ENCODE measurements at places on chromosomes 5 and 9.

DNA sequence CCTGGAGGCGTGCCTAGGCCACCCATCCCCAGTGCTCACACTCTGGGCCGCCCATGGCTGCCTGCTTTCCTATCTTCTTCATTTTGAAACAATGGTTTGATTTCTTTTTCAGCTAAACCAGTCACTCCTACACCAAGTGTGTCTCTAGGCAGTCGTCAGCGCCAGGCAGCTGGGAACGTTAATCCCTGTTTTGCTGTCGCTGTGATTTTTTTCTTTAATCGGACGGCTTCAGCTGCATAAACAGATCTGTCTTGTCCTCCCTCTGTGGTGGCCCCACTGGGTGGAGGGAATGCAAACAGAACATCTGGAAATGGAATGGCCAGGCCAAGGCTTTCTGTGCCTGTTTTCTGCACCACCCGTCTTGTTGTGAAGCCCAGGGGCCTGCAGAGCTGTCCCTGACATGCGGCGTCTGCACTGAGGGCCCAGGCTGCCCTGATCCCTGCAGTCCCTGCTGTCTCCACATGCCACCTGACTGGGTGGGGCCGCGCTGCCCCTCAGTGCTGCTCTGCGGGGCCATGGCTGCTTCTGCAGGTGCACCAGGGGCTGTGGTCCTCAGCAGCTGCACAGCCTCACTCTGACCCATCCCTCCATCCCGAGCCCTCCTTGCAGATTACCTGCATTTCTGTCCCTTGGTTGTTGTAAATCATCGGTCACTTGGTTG, 51.5 kb downstream of the WNK2 start:
- DNase-seq = no peak

DNA sequence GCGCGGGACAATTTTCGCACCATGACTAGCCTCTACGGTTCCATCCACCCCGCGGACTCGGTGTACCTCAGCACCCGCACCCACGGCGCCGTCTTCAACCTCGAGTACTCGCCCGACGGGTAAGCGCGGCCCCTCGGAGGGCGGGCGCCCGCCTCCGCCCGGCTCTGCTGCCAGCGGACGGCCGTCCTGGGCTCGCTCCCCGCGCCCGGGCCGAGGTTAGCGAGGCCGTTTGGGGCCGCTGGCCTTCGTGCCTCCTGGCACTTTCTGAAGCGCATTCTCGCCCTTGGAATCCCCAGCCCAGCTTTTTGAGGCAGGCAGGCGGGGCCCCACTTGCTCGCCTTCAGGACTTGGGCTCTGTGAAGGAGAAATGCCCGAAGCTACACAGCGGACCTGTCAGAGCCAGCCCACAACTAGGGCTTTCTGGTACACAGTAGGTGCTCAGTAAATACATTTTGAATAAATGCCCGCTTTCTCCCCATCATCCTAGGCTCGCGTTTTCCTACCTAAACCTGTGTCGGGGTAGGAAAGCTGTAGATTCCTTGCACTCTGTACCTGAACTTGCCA, 772 bp downstream of the DCAF10 start:
- DNase-seq = no peak

DNA sequence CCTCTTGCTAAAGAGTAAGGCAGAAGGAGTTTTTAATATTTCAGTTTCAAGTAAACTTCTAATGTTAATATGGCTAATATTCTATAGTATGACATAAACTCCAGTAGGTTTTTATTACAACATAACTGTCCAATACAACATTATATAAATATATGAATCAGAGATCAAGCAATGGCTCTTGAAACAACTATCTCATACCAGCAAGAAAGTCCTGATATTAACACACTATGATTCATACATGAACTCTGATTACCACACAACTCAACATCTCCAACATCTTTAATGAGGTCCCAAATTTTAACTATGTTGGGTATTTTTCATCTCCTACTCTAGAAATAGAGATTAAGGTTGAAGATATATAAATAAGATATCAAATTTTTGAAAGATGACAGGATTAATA, 878.3 kb downstream of the TLE1 start:
- no peak for DNase-seq

GRCh38 chr5:540071-540905, 16.0 kb upstream of the SLC9A3 start:
- no peak for DNase-seq

- DNase-seq = no peak
Observed at GRCh38 chr5:8865686-8866374, 680.0 kb downstream of the SEMA5A start.

DNA sequence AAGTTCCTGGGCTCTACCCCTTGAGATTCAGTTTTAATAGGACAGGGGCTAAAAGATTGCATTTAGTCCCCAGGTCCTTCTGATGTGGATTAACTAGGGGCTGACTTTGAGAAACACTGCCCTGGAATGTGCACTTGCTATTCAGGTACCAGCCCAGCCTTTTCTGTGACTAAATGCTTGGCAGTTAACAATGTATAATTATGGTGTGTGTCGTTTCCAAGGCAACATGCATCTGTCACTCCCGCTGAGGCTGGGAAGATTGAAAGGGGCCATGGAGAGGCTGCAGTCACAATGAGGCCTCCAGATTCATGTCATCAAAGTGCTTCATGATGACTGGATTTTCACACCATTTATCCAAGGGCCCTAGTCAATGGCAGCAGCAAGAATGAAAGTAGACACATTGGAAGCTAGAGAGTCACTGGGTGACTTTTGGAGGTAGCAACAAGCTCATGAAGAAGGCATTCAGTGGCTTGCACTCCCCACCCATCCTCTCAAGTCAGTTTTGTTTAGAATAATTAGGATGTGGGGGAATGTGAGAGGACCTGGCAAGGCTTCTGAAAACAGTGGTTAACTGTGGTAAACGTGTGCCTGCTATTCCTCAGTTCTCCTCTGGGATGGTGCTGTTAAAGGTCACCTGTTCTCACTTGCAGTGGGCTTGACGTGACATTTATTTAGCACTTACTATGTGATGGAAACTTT, 28.3 kb downstream of the RAI14 start:
- no peak for DNase-seq

DNA sequence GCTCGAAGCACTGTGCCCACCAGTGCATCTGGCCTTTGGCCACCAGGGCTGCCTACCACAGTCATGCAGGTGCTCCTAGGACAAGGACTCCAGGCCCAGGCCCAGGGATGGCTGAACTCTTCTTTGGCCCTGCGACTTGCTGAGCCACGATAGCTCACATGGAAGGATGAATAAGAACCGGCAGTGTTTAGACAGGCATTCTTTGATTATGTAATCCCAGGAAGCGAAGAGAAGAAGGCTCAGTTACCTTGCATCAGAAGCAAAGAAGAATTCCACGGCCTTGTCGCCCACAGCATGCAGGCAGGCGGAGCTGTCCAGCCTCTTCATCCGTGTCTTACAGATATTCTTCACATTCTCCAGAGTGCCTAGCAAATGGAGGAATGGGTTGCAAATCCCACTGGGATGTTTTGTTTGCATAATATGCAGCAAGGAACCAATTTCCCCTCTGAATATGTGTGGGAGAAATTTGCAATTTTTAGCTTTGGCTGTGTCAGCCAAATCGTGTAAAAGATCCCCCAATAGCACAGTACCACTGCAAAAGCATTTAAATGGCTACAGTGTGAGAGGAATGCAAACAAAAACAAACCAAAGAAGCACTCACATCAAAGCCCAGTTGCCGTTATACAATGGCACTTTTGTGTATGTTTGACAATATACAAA, 29.1 kb downstream of the GFPT2 start:
- no peak for DNase-seq

DNA sequence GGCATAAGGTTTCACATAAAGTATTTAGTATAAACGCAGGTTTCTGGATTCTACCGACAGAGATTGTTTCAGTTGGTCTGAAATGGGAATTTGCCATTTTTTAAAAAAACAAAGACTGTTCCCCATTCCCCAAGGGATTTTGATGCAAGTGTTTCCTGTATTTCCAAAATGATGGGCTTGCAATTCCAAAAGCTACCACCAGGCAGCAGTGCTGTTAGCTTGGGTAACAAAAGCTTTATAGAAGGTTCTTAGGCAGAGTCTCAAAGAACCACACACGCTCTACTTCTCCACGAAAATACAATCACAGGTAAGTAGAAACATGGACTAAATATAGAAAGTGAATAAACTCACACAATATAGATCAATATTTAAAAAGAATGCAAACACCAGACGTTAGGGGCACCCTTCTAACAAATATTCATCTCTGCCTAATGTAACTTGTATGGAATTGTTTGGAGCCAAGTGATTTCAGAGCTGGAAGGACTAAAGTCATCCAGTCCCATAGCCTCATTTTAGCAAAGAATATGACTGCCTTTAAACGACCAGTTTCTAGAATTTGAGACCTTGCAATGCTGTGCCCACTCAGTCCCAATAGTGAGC, 154.3 kb downstream of the SPOCK1 start:
- no peak for DNase-seq

- DNase-seq = no peak
Observed at GRCh38 chr5:37665272-37665671, 174.6 kb downstream of the GDNF start.

DNA sequence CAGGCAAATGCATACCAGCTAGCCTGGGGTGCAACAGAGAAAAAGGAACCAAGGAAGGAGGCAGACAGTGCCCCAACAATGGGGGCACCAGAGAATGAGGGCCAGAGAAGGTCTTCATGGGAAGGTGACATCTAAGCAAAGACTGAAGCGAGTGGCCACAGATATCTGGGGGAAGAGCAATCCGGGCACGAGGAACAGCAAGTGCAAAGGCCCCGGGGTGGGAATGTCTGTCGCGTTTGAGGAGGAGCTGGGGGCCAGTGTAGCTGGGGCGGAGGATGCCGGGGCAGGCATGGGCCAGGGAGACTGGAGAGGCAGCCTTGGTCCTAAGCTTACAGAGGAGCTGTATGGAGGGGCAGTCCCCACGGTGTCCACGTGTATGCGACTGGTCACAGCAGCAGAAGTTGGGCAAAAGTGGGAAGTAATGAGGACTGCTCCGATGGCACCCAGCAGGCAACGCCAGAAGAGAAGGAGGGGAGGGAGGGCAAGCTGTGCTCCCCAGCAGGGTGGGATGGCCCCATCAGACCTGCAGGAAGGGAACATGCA, 19.1 kb downstream of the EEIG1 start:
- no peak for DNase-seq

GRCh38 chr5:175282611-175283225, 161.3 kb downstream of the DRD1 start:
- no peak for DNase-seq

All from activated T-helper 1 cell treated with anti-CD3 and anti-CD28 coated beads, Interleukin-2, amount 50 U/mL, for 16 hours (primary cell).